ENCODE measurements at places on chromosomes 13 and 19.

DNA sequence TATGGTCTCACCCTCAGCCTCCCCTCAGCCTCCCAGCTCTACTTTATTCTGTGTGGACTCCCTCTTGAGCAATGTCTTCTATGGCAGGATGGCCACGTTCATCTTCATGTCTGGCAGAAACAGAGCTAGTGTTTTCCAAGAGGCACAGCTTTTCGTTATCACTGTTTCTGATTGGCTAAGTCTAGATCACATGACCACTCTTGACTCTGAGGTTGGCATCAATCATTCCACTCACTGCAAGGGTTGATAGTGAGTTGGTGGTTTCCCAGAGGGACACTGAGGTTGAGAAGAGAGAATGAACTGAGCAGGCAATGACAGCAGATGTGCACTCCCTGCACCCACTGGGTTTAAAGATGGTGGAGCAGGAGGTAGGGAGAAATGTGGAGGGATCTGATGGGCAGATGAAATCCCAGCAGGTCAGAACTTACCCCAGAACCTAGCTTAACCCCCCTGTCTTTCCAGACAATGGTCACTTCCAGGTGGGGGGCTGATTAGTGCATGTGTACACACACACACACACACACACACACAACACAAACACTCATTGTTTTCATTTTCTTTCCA lies 26.3 kb upstream of the UQCRFS1 start:
- no peak for DNase-seq

DNA sequence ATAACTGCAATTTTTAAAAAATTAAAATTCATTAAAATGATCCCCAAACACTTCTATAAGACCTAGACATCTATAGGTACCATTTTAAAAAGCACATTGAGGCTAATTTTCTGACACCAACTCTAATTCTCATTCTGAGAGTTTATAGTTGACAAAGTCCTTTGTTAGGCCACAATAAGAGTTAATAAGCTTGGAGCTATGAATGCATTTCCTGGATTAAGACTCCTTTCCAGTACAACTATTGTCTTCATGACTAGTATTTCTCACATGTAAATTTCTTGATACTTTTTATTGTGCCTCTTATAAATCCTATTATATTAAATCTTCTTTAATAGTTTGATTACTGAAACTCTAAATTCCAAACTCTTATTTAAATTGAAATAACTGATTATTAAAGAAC lies 340.8 kb downstream of the KLF12 start:
- no peak for DNase-seq

DNA sequence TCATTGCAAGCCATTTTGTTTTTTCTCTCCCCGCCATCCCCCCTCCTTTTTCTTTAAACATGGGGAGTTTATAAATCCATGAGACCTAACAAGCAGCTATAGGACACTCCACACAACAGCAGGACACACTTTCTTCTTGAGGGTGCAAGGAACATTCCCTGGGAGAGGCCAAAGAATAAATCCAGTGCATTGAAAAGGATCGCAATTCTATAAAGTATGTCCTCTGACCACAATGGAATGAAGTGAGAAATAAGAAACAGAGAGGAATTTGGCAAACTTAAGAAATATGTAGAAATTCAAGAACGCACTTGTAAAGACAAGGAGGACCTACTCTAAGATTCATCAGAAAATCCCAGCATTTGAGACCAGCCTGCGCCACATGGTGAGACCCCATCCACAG lies 11.9 kb downstream of the KLF2 start:
- no peak for DNase-seq

DNA sequence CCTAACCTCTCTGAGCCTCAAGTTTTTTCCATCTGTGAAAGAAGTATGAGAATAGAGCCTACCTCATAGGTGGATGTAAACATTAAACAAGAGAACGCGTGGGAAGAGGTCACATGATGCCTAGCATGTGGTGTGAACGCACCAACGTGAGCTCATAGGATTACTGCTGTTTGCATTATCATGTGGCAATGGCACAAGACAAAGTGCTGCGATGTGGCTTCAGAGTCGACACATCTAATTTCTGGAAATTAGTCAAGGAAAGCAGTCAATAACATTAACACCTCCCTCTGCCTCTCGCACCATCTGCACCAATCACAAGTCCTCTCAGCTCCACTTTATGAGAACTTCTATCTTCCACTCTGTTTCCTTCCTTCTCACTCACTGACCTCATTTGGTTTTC lies 489.7 kb downstream of the COG6 start:
- no peak for DNase-seq

- no peak for DNase-seq
Measured at GRCh38 chr13:94656766-94657165, 55.1 kb downstream of the GPR180 start.
